ENCODE measurements at places on chromosomes 7 and 10.

DNA sequence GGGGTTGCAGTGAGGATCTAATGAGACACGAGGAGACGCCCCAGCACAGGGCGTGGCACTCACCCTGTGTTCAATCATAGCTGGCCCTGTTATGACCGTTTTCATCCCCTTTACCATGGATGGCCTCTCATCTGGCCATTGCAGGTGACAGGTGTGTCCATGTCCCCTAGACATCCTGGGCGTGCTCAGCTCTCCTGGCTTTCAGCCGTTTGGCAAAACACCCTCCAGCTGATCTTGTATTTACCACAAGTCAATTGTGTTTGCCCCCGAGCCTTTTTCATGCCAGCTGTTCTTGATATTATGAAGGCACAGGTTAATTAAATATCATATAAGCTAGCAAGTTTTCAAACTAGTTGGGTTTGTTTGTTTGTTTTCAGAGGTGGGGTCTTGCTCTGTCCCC is 97.1 kb downstream of the CHST15 start:
- DNase-seq, result no peak

GRCh38 chr7:47078241-47078640 is 503.7 kb downstream of the TNS3 start:
- DNase-seq, result no peak

DNA sequence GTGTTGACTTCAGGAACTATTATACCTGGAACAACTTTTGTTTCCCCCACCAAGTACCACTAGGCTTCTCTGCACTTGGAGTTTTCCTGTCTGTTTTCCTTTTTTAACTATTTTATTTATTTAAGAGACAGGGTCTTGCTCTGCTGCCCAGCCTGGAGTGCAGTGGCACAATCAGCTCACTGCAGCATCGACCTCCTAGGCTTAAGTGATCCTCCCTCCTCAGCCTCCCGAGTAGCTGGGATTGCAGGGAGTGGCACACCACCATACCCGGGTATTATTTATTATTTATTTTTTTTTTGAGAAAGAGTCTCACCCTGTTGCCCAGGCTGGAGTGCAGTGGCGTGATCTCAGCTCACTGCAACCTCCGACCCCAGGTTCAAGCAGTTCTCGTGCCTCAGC is 2.1 kb upstream of the GIGYF1 start:
- no peak for DNase-seq

DNA sequence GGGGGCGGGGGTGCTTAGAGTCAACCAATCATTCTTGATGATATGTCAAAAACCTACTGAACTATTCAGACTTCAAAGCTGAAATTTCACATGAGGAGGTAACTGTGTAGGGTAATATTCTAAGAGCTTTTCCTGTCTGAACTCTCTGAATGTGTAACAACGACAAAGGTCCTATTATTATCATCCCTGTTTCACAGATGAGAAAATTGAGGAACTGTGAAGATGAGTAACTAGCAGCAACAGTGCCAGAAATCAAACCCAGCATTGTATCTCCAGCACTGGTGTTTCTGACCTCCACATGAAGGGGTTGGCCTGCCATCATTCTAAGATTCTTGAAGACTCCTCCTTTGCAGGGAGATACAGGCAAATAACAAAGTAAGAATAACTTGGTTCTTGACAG is 294.7 kb upstream of the AOAH start:
- DNase-seq, result no peak

GRCh38 chr10:10958041-10958440 is 59.6 kb upstream of the CELF2 start:
- no peak for DNase-seq

DNA sequence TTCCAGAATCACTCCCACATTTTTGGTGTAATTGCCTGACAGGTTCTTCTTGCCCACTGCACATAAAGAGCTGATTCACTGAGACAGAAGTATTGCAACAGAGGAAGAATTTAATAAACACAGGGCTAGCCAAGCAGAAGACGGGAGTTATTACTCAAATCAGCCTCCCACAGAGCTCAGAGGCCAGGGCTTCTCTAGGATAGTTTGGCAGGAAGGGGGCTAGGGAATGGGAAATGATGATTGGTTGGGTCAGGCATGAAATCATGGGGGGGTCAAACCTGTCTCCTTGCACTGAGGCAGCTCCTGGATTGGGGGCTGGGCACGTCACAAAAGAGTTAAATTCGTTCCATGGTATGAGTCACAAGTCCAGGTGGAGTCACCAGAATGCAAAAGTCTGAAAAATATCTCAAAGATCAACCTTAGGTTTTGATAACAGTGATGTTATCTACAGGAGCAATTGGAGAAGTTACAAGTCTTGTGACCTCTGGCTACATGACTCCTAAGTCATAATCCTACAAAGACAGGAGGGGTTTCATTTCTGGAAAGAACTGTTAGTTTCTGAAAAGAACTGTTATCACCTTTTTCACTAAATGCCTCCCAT is 30.2 kb upstream of the ERCC6 start:
- no peak for DNase-seq

GRCh38 chr10:71268758-71269157 is 50.3 kb upstream of the SLC29A3 start:
- DNase-seq, result no peak

- no peak for DNase-seq
Observed at GRCh38 chr7:25832929-25833328, 319.1 kb upstream of the NFE2L3 start.

GRCh38 chr10:100962351-100963080 is 6.8 kb upstream of the SEMA4G start:
- DNase-seq, result no peak

DNA sequence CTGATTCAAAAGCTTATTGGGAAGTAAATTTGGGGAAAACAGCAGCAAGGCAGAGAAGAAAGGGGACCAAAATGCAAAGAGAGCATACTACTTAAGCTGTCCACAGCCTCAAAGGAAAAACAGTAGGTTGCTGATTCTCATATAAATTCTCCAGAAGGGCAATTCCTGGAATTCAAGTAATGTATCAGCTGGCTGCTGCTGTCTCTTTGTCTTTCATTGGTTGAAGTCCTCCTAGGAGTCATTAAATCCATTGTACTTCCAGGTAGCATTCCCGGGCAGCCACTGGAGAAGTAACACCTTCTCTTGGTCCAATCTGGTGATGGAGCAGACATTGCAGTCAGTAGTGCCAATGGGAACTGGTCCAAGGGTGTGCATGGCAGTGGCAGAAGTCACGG is 22.7 kb downstream of the BET1 start:
- DNase-seq, result no peak

DNA sequence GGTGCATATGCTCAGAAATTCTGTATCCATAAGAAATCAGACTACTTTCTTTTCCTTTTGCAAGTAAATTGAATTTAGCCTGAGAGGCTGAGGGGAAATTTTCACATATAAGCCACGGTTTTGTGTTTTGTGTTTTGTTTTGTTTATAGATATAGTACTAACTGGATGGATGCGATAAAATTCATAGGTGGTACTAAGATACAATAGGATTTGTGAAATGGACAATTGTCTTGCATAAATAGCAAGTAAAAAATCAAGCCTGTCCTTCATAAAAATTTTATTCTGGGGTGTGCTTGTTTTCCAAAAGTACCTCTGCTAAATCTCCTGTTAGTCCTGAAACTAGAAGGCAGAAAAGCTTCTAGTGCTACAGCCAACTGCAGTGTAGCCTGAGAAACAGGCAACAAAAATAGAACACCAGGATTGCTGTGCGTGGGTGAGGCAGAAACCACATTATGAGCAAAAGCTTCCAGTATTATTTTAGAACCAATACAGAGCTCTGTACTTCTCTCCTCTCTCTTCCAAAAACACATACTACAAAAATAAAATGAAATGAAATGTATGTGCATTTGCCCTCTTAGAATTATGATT is 634 bp upstream of the HDAC9 start:
- DNase-seq, result no peak

DNA sequence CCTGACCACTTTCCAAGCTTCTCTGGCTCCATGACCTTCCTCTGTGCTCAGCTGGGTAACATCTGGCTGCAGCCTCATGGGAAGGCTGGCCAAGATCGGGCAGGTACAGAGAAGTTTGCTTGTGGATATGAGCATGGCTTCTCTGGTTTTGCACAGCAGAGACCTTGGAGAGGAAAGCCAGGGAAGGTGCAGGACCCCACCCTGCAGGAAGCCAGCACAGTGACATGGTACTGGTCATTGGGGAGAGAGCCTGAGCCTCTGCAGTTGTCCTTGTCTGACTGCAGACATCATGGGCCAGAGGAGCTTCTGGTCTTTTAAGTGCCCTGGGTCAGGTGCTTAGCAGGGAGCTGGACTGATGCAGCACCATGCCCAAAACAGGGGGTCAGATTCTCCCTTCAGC is 70.6 kb upstream of the LEP start:
- no peak for DNase-seq

- DNase-seq, result no peak
Observed at GRCh38 chr7:11228515-11228914, 254.8 kb downstream of the PHF14 start.

DNA sequence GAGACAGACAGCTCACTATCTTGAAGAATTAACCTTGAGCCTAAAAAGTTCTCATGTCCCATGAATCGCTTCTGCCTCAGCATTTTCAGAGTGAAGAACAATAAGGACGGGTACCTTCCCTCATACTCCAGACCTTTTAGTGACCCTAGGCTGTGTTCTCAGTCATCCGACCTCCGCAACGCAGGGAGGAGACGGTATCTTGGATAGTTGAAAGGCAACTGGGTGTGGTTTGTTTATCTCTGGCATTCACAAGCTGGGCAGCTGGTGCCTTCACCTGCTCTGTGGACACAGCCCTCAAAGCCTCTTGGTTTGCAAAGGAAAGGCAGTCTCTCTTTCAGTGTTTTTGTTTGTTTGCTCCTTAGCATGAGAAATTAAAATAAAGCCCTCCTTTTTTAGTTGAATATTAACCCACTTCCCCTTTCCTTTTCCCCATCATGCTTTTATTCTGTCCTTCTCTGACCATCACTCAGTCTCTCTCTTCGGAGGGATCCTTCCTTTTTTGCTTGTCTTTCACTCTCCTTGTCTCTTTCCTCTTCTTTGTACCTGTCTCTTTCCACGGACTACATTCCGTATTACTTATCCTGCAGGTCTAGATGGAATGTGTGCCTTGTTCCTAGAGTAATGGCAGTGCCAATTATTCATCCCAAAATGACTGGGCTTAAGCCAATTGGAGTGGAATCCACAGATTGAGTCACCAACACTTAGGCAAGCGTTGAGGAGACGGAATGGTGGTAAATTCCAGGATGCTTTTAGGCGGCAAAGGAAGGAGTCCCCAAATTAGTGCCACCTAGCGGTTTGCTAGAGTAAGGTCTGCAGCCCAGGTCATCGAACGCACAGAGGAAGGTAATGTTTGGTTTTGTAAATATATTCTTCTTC is 45.8 kb downstream of the PRR15 start:
- DNase-seq, result no peak

GRCh38 chr10:1020958-1021357 is 4.7 kb downstream of the IDI2 start:
- DNase-seq, result no peak

DNA sequence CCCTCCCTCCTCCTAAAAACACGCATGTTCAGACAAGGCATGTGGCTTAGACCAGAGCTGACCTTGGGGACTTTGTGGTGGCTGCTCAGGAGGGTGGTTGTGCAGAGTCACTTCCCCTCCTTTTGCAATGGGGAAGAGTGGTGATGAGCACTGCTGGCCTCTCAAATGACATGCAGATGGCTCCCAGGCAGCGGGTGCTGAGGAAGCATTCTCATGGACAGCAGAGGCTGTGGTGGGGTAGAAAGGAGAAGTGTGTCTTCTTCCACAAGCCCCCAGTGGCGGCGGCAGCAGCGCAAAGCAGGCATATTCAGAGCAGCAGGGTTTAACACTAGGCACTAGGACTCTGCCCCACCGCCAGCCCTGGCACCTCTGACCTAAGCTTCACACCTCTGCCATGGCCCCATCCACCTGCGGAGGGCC is 105.9 kb upstream of the ANLN start:
- no peak for DNase-seq

DNA sequence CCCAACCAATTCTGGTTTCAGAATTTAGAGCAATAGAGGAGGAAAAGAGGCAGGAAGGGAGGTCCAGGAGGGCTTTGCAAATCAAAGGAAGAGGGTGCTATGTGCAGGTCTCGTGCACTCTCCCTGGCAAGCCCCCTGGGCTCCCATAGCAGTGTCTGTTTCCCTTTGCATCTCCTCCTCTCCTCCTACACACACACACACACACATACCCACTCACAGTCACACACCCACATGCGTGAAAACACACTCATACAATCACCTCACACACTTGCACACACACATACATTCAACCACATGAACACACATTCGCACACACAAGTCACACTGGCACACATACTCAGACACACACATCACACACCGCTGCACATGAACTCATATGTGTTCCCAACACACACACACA is 105.3 kb downstream of the OAT start:
- no peak for DNase-seq
